Iris pigment epithelial cell (primary cell): ENCODE measurements at places on chromosomes 12 and 14.

GRCh38 chr12:26800858-26801257 is 32.1 kb downstream of the ITPR2 start:
- DNase-seq = no peak

DNA sequence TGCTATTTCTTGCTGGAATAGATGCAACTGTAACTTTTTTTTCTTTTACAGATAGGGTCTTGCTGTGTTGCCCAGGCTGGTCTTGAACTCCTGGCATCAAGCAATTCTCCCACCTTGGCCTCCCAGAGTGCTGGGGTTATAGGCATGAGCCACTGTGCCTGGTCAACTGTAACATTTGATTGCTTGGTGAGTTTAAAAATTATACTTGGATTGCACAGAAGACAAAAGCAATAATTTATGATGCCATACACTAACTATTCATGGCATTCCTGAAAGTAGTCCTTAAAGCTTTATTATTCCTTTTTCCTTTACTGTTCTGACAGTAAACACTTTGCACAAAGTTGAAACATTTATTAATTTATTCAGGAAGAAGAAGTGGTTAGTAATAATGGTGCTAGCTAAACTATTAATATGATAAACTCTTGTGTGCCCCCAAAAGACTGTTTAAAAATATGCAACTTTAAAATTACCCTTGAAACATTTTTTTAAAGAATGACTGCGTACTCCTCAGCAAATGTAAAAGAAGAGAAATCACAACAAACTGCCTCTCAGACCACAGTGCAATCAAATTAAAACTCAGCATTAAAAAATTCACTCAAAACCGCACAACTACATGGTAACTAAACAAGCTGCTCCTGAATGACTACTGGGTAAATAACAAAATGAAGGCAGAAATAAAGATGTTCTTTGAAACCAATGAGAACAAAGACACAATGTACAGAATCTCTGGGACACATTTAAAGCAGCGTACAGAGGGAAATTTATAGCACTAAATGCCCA is 8.3 kb downstream of the PTPRB start:
- no peak for DNase-seq

DNA sequence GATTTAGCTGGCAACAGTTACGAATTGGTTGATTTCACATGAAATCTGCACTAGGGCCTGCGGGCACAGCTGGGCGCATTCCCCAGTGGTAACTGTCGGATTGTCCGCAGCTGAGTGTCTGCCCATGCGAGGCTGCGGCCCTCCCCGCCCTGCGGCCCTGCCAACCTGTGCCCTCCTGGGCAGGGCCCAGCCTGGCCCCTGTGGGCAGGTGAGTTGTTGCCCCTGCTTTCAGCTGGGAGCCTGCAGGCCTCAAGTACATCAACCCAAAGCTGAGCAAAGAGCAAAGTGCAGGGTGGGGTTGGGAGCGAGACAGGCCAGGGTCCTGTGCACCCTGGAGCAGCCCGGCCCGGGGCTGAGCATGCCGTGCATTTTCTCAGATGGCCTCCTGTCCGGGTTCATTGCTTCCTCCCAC is 89.1 kb downstream of the ADGRD1 start:
- no peak for DNase-seq

DNA sequence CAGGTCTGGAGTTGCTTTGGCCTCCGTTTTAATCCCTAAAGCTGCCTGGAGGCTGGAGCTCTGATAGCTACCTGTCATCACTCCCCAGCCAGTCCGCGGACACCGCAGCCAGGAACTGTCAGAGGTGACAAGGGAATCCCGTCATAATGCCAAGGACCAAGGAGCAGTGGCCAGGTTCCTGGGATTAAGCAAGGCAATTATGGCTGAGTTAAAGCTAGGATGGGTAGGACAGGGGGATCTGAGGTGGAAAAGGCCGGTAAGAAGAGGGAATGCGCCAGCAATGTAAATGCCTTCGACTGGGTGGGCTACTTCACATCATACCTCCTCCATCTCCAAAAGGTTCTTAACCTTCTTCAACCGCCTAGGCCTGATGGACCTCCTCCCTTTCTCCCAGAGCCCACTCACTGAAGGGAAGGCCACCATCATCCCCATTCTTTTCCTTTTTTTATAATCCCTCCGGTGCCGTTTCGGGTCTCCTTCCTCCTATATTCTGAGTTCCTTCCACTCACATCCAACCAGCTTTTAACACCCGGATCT is 1.9 kb downstream of the PPP1R3E start:
- peak; percentile 18 for DNase-seq

DNA sequence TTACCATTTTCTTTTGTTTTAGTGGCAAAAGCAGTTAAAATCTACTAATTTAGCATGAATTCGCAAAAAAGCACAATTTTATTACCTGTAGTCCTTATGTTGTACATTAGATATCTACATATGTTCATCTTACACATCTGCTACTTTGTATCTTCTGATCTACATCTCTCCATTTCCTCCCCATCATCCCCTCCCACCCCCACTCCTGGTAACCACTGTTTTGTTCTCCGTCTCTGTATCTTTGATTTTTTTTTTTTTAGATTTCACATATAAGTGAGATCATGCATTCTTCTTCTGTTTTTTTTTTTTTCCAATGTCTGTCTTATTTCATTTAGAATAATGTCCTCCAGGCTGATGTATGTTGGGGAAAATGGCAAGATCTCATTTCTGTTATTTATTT is 922.7 kb downstream of the VRK1 start:
- DNase-seq = no peak

GRCh38 chr14:61480704-61481285 is 159.4 kb downstream of the PRKCH start:
- DNase-seq = no peak

DNA sequence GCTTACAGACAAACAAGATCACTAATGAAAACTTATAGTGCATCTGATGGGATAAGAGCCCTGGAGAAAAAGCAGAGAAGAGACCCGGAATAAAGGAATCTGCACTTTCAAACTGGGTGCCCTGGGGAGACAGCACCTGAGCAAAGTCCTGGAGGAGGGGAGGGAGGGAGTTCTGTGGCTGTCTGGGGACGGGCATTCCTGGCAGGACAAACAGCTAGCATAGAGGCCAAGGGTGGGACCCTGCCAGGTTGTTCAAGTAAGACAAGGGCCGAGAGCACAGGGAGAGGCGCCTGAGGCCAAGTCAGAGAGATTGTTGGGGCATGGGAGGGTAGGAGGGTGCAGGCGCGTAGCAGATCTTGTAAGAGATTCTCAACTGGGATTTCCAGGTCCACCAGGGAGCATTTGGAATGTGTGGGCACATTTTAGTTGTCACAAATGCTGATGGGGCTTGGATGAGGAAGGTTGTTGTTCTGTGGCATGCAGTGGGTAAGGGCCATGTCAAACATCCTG is 14.2 kb downstream of the IQSEC3 start:
- DNase-seq = no peak

DNA sequence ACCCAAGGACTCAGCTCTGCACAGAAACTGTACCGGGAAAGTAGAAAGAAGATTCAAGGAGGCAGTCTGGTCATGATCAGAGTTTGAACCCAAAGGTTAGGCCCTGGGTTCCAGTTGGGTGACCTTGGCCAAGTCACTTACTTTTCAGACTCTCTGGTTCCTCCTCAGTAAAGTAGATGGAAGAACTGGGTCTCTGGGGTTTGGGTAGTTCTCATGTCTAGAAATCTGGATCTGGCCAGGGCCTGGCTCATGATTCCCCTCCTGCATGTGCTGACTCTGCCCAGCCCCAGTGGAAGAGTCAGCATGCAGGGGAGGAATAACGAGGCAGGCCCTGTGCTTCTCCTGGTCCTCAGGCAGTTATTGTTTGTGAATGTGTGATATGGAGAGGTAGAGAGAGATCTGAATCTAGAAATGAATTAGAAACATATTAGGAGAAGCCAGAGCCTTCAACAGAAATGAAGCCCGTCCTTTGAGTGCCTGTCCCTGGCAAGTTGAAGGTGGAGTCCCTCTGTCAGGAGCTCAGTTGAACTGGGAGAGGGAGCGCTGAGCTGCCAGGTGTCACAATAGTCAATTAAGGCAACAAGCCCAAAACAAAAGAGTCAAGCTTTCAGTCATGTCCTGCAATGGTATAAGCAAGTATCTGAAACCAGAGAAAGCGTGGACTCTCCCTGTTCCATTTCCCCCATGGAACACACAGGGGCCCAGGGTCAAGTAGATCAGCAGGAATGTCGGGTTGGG is 131.3 kb upstream of the HIF1A start:
- no peak for DNase-seq

GRCh38 chr12:47268501-47269454 is 189.0 kb upstream of the AMIGO2 start:
- DNase-seq = no peak

DNA sequence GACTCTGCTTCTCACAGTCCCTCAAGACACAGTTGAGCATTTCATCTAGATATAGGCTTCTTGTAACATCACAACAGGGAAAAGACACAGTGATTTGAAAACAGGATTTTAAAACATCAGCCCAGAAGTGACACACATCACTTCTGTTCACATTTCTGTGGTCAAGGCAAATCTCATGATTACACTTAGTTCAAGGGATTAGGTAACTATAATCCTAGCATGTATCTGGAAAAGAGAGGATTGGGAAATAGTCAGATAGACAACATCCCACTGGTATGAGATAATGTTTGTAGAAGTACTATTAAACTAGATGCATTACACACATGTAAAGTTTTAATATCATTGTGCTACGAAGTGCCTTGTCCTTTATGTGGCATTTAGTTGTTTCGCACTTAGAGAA is 252.6 kb upstream of the PRKD1 start:
- peak; percentile 87 for DNase-seq

DNA sequence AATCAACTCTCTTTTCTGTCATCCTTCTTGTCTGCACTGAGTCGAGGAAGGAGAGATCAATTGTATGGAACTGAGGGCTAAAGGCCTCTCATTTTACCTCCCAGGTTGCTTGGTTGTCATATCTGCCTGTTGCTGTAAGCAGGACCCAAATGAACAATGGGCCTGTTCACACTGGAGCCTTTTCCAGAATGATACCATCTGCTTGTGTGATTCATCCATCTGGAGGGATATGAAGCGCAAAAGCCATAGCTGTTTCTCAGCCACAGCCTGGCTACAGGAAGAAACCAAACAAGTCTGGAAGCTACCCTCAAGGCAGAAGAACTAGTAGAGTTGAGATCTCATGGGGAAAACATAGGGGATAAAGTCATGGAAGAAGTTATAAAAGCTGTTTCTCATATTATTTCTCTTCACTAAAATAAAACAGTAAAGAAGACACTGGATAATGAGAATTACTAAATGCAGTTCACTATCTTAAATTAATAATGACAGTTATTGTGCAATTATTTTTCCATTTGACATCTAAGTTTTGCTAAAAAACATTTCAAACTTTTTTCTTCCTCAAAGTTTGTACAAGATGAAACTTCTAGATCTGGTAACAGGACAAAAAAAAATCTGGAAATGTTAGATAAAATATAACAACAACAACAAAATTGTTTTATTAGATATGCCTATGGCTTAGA is 106.3 kb downstream of the SPTSSA start:
- DNase-seq = peak; percentile 82

DNA sequence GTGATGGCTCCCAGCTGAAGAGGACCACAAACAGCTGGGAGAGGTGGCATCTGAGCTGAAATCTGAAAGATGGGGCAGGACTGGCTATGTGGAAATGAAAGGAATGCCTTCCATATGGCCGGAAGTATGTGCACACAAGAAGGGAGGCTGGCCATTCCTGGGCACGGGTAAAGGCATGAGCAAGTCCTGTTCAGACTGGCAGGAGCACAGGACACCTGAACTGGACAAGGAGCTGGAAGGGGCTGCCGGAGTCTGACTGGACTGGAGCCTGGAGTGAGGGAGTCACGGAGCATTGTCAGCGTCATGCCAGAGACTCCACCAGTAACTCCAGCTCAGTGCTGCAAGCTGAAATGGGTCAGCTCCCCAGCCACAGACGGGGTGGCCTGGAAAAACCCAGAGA is 11.9 kb upstream of the TC2N start:
- no peak for DNase-seq

GRCh38 chr12:15682826-15683225 is 106.4 kb downstream of the EPS8 start:
- peak; percentile 62 for DNase-seq

DNA sequence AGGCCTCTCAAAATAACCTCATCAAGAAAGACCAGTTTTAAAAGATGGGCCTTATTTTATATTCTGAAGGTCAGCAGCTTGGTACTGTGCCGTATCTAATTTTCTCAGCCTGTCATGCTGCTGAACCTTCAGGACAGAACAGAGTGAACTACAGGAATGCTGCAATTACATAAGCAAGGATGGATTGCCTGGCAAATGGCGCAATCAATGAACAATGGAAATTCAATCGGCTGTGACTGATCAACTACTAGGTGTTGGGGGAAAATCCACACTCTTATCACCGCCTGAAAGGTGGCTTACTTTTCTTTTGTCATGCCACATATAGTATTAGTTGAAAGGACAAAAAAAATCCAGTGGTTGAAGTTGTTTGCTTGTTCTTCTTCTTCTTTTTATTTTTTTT is 8.5 kb downstream of the ACSS3 start:
- DNase-seq = peak; percentile 15

- no peak for DNase-seq
Measured at GRCh38 chr12:30030693-30031374, 247.1 kb upstream of the TMTC1 start.

GRCh38 chr12:132772606-132773005 is 11.0 kb upstream of the ANKLE2 start:
- DNase-seq = no peak

DNA sequence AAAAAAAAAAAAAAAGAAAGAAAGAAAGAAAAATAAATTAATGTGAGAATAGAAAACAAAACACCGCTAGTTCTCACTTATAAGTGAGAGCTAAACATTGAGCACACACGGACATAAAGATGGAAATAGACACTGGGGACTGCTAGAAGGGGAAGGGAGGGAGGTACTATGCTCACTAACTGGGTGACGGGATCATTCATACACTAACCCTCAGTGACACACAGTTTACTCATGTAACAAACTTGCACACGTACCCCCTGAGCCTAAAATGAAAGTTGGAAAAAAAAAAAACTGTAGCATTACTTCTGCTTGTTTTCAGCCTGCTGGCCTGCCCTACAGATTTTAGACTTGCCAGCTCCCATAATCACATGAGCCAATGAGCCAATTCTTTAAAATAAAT is 10.5 kb upstream of the PRMT5 start:
- DNase-seq = peak; percentile 44

DNA sequence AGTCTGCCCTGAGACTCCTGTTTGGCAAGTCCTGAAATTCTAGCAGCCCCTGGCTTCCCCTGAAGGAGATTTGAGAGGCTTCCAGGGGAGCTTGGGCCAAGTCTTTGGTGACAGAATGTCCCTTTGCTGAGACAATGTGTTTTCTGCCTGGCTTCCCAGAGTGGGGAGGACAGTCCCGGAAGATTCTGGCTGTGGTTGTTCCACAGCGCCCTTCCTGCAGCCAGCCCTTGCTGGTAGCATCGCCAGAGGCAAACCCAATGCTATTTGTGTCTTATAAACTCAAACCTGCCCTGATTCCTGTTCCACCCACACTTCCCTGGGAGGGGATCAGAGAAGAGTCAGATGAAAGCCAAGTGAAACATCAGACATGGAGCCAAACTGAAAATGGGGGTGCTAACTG is 56.4 kb upstream of the OAS1 start:
- DNase-seq = no peak
